ENCODE measurements at places on chromosomes 5 and 9.
A peak's percentile ranks its signal among the peaks of the same experiment; 100 is the strongest.

GRCh38 chr9:93587651-93588347 is 11.4 kb downstream of the PHF2 start:
- no peak for DNase-seq

DNA sequence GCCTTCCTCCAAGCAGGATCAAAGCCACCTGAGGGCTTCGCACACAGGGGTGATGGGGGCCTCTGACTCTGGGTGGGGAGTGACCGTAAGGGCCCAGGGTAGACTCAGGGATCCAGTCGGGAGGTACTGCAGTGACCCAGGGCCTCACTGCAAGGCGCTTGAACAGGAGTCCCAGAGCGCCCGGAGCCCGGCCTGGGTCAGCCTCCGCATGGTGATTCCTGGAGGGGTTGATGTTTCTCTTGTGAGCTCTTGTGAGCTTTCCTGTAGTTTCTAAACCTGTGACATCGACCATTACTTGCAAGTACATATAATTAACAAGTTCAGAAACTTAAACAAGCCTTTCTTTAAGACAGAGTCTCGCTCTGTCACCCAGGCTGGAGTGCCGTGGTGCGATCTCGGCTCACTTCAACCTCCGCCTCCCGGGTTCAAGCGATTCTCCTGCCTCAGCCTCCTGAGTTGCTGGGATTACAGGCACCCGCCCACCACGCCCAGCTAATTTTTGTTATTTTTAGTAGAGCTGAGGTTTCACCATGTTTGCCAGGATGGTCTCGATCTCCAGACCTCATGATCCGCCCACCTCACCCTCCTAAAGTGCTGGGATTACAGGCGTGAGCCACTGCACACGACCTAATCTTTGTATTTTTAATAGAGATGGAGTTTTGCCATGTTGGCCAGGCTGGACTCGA is 19.8 kb downstream of the PTGES start:
- DNase-seq, result no peak

GRCh38 chr9:92808726-92809451 is 44.3 kb upstream of the BICD2 start:
- peak; percentile 76 for DNase-seq

DNA sequence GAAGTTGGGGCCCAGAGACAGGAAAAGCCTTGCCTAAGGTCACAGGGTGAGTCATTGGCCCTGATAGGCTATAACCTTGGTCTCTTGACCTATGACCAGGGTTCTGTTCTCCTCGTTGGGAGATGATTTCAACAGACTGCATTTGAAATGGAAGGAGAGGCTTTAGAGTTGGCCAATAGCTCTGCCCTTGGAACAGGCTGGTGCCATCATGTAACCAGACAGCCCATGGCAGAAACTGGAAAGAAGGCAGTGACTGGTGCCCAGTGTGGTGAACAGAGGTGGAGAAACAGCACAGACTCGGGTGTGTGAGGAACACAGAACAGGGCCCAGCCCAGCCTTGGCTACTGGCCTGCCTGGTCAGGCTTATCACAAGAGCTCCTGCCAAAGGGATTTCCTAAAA is 109.8 kb upstream of the SLC25A48 start:
- DNase-seq, result no peak

DNA sequence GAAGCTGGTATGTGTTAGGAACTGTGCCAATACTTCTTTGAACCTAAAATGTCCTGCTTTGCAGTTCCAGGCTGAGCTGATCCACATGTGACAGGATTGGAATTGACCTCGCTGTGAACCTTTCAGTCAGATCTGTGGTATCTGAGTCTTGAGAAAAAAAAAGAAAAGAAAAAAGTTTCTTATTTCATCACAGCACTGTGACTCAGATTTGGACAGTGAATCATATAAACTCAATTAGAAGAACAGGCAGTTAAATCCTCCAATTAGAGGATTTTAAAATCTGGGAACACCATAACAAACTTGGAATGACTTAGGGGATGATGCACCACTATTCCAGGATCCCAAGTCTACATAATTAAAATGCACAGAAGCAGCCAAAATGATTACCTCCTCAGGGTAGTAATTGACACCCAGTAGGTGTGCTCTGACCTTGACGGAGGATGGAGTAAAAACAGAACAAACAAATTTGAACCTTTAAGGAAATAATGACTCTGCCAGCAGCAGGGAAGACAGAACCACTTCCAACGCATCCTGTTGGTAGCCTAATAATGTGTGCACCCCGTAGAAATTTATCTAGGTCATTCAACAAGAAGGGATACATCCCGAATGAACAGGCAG is 57.8 kb upstream of the RAI14 start:
- no peak for DNase-seq

- DNase-seq, result no peak
Observed at GRCh38 chr9:76657265-76657664, 107.0 kb upstream of the PCA3 start.

DNA sequence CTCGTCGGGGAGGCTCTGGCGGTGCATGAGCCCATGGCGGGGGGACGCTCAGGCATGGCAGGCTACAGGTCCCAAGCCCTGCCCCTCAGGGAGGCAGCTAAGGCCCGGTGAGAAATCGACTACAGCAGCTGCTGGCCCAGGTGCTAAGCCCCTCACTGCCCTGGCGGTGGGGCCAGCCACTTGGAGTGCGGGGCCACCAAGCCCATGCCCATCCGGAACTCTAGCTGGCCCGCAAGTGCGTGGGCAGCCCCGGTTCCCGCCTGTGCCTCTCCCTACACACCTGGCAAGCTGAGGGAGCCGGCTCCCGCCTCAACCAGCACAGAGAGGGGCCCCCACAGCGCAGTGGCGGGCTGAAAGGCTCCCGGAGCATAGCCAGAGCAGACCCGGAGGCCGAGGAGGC is 1896.9 kb upstream of the CDH6 start:
- DNase-seq, result no peak

GRCh38 chr9:103225702-103226646 is 230.8 kb downstream of the CYLC2 start:
- no peak for DNase-seq

GRCh38 chr5:62306323-62306895 is 403 bp downstream of the KIF2A start:
- DNase-seq, result no peak

- no peak for DNase-seq
Observed at GRCh38 chr9:89435071-89435823, 62.7 kb downstream of the SEMA4D start.

DNA sequence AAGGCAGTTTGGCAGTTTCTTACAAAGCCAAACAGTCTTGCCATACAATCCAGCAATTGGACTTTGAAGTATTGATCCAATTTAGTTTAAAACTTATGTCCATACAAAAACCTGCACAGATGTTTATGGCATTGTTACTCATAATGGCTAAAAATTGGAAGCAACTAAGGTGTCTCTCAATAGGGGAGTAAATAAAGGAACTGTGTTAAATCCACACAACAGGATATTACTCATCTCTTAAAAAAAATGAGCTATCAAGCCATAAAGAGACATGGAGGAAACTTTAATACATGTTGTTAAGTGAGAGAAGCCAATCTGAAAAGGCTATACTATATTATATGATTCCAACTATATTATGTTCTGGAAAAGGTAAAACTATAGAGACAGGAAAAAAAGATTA is 313.6 kb upstream of the CD180 start:
- DNase-seq, result no peak

DNA sequence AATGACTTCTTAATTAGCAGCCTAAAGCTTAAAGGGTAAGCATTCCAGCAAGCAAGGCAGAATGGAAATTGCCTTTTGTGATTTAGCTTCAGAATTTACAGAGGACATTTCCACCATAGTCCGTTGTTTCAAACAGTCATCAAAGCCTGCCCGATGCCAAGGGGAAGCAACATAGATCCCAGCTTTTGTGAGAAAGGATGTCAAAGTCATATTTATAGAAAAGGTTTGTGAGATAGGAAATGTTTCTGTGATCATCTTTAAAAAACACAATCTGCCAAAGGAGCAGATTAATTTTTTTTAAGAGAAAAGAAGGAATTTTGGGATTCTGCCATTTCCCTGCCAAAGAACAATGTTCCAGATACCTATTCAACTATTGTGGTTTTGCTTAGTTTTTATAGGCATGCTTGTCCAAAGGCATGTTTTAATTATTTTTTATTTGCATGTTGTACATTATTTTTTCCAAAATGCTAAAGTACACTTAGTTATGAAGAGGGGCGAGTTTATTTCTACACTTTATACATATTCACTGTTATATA is 346.9 kb downstream of the ZNF608 start:
- no peak for DNase-seq

GRCh38 chr9:122342323-122343050 is 28.3 kb upstream of the PTGS1 start:
- DNase-seq, result no peak

- DNase-seq, result no peak
Observed at GRCh38 chr5:96487859-96488258, 54.8 kb upstream of the PCSK1 start.

DNA sequence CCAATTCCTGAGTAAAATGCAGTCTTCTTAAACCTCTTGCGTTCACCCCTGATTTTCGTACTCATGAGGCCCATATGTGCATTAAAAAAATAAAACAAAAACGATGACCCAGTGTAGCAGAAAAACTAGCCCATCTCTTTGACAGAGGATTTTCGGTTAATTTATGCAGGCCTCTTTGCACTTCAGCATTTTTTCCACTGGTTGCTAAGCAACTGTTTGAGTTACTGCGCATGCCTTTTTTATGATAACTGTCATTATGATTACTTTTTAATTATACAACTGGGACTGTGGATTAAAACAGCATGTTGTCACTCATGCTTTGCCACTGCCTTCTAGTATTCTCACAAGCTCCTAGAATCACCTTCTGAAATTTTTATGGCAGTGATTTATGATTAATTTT is 165.0 kb downstream of the SMARCA2 start:
- no peak for DNase-seq

- DNase-seq, result no peak
Observed at GRCh38 chr9:76638001-76638400, 126.2 kb upstream of the PCA3 start.

DNA sequence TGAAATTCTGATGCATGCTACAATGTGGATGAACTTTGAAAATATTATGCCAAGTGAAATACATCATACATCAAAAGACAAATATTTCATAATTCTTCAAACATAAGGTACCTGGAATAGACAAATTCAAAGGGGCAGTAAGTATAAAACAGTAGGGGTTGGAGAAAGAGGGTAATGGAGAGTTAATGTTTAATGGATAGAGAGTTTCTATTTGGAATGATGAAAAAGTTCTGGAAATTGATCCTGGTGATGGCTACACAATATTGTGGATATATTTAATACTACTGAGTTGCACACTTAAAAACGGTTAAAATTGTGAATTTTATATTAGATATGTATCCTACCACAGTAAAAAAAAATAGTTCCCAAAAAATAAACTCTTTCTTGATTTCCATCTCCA is 14.6 kb upstream of the CNTLN start:
- no peak for DNase-seq

DNA sequence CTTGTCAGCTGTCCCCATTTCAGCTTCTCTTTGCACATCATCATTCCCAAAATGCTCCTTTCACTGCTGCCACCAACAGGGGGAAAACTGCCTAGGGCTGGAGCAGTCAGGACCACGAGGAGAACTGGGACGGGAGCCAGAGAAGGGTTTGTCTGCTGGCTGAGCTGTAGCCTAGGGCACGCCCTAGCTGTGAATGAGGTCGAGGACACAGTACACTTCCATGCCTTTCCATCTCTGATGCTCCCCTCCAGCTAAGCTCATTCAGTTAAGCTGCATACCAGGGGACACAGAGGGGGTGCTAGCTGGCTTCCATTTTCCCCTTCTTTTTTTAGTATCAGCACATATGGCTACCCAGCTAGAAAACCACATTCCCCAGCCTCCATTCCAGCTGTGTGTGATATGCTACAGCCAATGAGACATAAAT is 64.7 kb downstream of the STK10 start:
- DNase-seq, result no peak

DNA sequence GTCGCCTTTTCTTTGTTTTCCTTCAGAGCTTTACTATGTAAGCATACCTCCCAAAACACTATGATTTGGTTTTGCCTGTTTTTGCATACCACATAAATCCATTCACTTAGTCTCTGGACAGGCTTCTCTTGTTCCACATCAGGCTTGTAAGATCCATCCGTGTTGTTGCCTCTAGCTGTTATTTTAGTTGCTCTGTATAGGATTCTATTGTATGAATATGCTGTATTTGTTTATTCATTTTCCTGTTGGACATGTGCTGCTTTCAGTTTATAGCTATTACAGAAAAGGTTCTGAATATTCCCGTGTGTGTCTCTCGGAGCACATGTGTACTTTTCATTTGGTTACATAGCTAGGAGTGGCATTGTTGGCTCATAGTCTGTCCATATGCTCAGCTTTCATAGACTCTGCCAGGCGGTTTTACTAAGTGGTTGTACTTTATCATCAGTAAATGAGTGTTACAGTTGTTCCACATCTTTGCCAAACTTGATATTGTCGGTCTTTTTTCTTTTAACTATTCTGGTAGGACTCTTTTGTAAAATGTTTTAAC is 41.8 kb downstream of the NUP214 start:
- DNase-seq, result no peak
